Astrocyte (in vitro differentiated cells and primary cell): ENCODE measurements at places on chromosomes 6 and 20. TPM values are rescaled to one million over a fixed set of nuclear protein-coding genes. Genes with fewer than 3 reads are reported as not detected.
A peak's percentile ranks its signal among the peaks of the same experiment; 100 is the strongest.

GRCh38 chr6:17859846-17860245 is 127.6 kb downstream of the KIF13A start:
- H3K36me3 ChIP-seq: no peaks in the 10 kb centered on the region
- H3K4me3 ChIP-seq: no peak overlapping the region
- H3K27me3 ChIP-seq: no peaks in the 10 kb centered on the region
- no peak for DNase-seq

Gene SMLR1
- total RNA-seq: not detected in 2 replicates

Gene MCUR1
- 21.5 and 21.8 TPM in 2 replicates for total RNA-seq

DNA sequence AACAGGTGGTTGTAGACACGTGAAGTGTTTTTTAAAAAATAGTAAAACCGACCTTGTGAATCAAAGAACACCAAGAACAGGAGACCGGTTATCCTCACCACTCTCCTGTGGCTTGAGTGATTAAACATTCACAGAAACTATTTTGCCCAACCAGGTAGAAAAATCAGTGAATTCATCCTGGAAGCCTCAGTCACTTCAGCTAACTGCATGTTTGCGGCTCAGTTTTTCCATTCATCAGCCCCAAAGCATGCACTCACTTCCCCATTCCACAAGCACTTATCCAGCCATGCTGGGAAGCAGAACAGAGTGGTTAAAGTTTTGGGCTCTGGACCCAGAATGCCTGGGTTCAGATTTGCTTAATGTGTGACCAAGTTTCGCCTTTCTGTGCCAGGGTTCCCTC is 2.4 kb downstream of the LRRN4 start:
- H3K4me3 ChIP-seq: peak overlapping the region; percentile 45
- no peak overlapping the region for H3K27ac ChIP-seq
- no peaks in the 10 kb centered on the region for H3K36me3 ChIP-seq
- H3K27me3 ChIP-seq: peaks cover 6% of the 10 kb centered on the region

Gene SLC17A1
- not detected in 2 replicates for total RNA-seq

DNA sequence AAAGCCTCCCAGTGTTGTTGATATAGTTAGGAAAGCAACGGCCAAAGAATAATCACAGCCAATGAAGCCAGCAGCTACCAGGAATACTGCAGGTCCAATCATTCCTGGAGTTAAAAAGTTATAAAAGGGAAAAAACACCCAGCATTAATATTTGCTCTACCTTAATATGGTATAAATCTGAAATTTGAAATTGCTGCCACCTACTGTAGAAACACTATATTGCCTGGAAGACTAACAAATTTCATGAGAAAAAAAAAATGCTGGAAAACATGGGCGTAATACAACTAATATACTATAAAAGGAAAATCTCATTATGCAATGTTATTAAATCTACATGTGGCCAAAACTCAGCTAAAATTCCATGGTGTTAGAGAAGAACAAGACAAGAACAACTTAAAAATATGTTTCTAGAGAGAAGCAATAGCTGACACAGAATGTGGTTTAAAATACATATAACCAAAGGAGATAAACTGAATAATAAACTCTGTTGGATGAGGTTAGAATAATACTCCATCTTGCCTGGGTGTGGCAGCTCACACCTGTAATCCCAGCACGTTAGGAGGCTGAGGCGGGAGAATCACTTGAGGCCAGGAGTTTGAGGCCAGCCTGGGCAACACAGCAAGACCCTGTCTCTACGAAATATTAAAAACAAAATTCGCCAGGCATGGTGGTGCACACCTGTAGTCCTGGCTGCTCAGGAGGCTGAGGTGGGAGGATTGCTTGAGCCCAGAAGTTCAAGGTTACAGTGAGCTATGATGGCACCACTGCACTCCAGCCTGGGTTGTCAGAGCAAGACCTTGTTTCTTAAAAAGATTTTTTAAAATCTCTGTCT is 43.1 kb downstream of the SLC17A5 start:
- H3K27me3 ChIP-seq: no peaks in the 10 kb centered on the region
- H3K36me3 ChIP-seq: peaks cover 21% of the 10 kb centered on the region

- DNase-seq: no peak
- peaks cover 31% of the 10 kb centered on the region for H3K4me1 ChIP-seq
- no peaks in the 10 kb centered on the region for H3K27me3 ChIP-seq
Measured at GRCh38 chr6:37820718-37821079, 1.2 kb downstream of the ZFAND3 start.

GRCh38 chr6:158290659-158291058 is 21.6 kb upstream of the TULP4 start:
- no peak overlapping the region for H3K27ac ChIP-seq
- no peak for DNase-seq
- no peaks in the 10 kb centered on the region for H3K36me3 ChIP-seq
- no peak overlapping the region for H3K4me3 ChIP-seq
- H3K4me1 ChIP-seq: peaks cover 12% of the 10 kb centered on the region

DNA sequence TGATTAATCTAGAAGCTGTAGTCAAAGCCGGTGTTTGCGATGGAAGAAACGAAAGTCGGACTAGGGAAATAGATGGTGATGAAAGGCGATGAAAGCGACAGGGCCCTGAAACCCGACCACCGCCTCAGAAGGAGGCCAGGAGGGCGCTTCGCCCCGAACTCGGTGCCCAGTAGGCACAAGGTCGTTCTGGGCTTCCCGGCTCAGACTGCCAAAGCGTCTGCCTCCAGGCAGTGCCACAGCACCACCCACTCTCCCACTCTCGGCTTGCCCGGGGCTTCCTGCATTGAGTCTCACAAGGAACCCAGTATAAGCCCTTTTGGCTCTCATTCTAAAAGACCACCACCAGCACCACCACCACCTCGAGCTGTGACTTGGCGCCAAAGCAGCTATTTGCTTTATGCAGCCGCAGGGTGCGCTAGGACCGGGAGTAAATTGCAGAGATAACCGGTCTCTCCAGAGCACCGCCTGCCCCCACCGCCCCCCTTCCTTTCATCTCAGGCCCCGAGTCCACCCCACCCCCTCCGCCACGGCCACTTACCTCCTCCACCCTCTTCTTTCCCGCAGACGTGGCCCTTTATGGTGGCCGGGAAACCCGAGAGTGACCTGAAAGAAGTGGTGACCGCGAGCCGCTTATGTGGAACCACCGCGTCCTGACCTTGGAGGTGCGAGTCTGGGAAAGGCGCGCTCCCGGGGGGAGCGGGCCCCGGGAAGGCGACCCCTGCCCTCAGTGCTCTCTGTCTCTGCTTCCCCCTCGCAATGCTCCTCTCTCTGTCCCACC is 2.4 kb downstream of the TCF21 start:
- peak overlapping the region; percentile 22 for H3K4me3 ChIP-seq
- no peak overlapping the region for H3K27ac ChIP-seq
- H3K36me3 ChIP-seq: no peaks in the 10 kb centered on the region
- DNase-seq: no peak
- H3K4me1 ChIP-seq: peaks cover 12% of the 10 kb centered on the region

Gene COL9A3
- total RNA-seq: 43.0 and 54.3 TPM in 2 replicates

GRCh38 chr6:157298216-157298724 is 25.0 kb downstream of the TMEM242 start:
- H3K4me1 ChIP-seq: no peaks in the 10 kb centered on the region
- no peak overlapping the region for H3K27ac ChIP-seq
- H3K36me3 ChIP-seq: no peaks in the 10 kb centered on the region
- H3K4me3 ChIP-seq: no peak overlapping the region
- DNase-seq: no peak
- H3K27me3 ChIP-seq: no peaks in the 10 kb centered on the region

DNA sequence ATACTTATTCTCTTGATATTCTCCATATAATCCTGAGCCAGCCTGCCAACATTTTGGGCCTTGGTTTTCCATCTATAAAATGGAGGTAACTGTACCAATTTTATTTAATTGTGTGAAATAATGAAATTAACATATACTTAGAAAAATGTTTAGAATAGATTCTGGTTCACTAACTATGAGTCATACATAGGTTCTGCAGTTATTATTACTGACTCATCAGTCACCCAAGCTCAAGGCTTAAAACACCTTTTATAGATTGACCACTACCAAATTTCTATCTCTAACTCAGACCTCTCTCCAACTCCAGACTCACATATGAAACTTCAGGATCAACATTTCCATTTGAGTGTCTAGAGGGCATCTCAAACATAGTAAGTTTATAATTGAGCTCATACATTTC is 1277.2 kb upstream of the GJE1 start:
- DNase-seq: no peak
- no peak overlapping the region for H3K27ac ChIP-seq
- no peak overlapping the region for H3K4me3 ChIP-seq
- peaks cover 17% of the 10 kb centered on the region for H3K4me1 ChIP-seq
- H3K36me3 ChIP-seq: no peaks in the 10 kb centered on the region

Gene GATA5
- total RNA-seq: not detected in 2 replicates

DNA sequence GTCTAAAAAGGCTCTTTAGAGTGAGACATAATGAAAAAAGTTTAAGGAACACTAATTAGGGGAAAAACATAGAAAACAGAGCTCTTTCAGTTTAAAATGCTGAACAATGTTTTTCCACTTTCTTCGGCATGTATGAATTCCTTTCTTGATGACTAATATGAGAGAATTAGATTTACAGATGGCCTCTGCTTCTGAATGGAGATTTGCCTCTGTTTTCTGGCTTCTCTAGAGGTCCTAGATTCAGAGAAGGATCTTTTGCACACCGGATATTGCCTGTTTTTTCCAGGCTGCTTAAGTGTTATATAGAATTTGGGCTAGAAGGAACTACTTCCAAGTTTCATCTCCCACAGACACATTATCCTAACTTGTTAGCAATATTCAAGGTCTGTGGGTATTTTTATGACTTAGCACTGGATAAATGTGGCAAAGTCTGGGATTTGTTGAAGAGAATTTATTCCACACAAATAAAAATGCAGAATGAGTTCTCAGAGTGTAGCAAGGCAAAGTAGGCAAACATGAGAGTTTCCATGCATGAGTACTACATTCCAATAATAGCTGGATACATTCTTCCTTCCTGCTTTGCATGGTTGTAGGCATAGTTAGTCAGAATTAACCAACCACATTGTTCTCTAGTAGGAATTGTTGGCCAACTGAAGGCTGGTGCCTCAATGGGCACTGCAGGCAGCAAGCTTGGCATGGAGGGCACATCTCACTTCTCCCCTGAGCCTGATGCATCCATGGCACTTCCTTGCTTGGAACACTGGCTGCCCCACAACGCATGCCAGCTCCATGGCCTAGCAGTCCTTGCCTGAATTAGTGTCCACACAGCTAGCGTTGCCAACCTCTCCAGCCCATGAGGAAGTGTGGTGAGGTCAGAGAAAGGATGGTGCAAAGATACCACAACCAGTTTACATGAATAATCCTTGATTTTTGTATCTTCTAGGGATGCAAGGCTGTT is 224.2 kb downstream of the CLIC5 start:
- no peaks in the 10 kb centered on the region for H3K36me3 ChIP-seq
- H3K4me1 ChIP-seq: peaks cover 13% of the 10 kb centered on the region
- H3K27me3 ChIP-seq: no peaks in the 10 kb centered on the region
- peak overlapping the region; percentile 86 for H3K27ac ChIP-seq
- peak; percentile 84 for DNase-seq

Gene RAB44
- 0.14 and 0.16 TPM in 2 replicates for total RNA-seq

GRCh38 chr6:6795393-6795792 is 206.9 kb downstream of the LY86 start:
- no peak overlapping the region for H3K4me3 ChIP-seq
- H3K27me3 ChIP-seq: no peaks in the 10 kb centered on the region
- H3K4me1 ChIP-seq: no peaks in the 10 kb centered on the region

GRCh38 chr6:89357390-89357789 is 4.9 kb upstream of the UBE2J1 start:
- no peaks in the 10 kb centered on the region for H3K36me3 ChIP-seq
- H3K4me1 ChIP-seq: no peaks in the 10 kb centered on the region
- no peak overlapping the region for H3K4me3 ChIP-seq
- DNase-seq: no peak

GRCh38 chr6:107114926-107115694 is at the start of gene BEND3:
TSS of gene BEND3 (minus strand) at chr6:107115515. CDS start at chr6:107099285, 16,230 bp downstream.
- H3K36me3 ChIP-seq: no peaks in the 10 kb centered on the region
- DNase-seq: no peak
- peaks cover 10% of the 10 kb centered on the region for H3K4me1 ChIP-seq
- no peak within 1 kb of the TSS for H3K27ac ChIP-seq
- H3K27me3 ChIP-seq: peaks cover 10% of the 10 kb centered on the region
- peak within 1 kb of the TSS; percentile 76 for H3K4me3 ChIP-seq

- no peak for DNase-seq
- H3K4me3 ChIP-seq: no peak overlapping the region
- H3K27me3 ChIP-seq: no peaks in the 10 kb centered on the region
- H3K36me3 ChIP-seq: no peaks in the 10 kb centered on the region
- no peaks in the 10 kb centered on the region for H3K4me1 ChIP-seq
Measured at GRCh38 chr20:31260326-31260932, 3.0 kb downstream of the DEFB115 start.

DNA sequence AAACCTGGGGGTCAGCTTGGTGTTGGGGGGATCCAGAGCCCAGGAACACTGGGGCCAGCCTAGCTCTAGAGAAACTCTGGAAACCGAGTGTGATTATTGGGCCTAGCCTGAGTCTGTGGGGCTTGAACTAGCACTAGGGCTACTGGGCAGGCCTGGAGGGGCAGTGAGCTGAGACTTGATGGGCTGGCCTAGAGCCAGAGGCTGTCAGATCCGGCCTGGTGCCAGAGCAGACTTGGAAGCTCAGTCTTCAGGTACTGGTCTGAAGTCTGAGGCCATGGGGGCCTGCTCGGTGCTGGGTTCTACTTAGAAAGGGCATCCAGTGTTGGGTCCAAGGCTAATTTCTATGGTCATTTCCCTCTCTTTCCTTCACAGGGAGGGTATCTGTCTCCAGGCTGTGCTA is 2.7 kb downstream of the DEFB112 start:
- H3K4me3 ChIP-seq: no peak overlapping the region
- no peaks in the 10 kb centered on the region for H3K36me3 ChIP-seq
- no peaks in the 10 kb centered on the region for H3K27me3 ChIP-seq
- no peak overlapping the region for H3K27ac ChIP-seq

DNA sequence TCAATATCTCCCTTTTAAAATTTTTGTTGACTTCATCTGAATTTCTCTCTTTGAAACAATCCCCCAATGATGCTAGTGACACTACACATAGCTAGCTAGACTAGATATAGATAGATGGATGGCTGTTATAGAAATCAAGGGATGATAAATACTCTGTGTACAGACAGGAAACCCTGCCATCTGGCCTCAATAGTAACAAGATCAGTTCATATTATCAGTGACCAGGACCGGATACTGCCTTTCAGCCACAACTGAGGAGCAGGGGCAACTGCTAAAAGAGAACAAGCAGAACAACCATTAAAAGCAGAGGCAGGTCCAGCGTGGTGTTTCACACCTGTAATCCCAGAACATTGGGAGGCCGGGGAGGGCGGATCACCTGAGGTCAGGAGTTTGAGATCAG is 118.3 kb upstream of the FAM184A start:
- no peak overlapping the region for H3K27ac ChIP-seq
- no peaks in the 10 kb centered on the region for H3K36me3 ChIP-seq
- H3K4me3 ChIP-seq: no peak overlapping the region
- H3K4me1 ChIP-seq: no peaks in the 10 kb centered on the region
- H3K27me3 ChIP-seq: no peaks in the 10 kb centered on the region

- peaks cover 28% of the 10 kb centered on the region for H3K4me1 ChIP-seq
- no peaks in the 10 kb centered on the region for H3K36me3 ChIP-seq
- H3K27ac ChIP-seq: no peak overlapping the region
- no peak for DNase-seq
- no peak overlapping the region for H3K4me3 ChIP-seq
- no peaks in the 10 kb centered on the region for H3K27me3 ChIP-seq
Measured at GRCh38 chr20:58019850-58020625, 208.4 kb downstream of the ANKRD60 start.
